ENCODE measurements at places on chromosomes 12 and 14.

GRCh38 chr12:19496219-19496878 lies 57.1 kb downstream of the AEBP2 start:
- DNase-seq, result no peak

DNA sequence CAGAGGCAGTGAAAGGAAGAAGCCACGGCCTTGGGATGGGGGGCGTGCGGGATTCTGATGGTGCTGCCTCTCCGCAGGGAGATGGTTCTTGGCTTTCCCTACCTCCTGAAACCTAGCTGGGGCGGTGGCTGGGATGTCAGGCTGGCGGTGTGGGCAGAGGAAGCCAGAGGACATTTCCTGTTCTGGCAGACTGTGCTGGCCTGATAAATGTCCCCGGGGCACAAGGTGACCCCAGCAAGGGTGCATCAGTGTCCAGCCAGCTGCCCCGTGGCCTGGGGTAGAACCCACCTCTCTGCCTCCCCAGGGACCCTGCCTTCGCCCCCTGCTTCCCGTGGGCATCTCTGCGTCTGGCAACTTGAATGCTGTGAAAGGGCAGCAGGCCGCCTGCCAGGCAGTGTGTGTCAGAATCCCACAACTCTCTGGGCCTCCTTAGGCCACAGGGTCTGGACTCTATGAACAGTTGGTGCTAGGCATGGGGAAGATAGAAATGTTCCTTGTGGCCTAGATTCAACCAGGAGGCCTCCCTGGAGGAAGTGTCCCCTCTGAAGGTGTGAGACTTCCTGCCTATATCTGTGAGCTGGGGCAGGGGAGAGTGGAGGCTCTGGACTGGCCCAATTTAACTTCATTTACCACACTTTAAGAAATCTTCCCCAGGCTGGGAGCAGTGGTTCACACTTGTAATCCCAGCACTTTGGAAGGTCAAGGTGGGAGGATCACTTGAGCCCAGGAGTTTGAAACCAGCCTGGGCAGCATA lies 4.9 kb downstream of the SH2B3 start:
- no peak for DNase-seq

- no peak for DNase-seq
These were observed 180.2 kb downstream of the TSPAN9 start for GRCh38 chr12:3257411-3257810.

DNA sequence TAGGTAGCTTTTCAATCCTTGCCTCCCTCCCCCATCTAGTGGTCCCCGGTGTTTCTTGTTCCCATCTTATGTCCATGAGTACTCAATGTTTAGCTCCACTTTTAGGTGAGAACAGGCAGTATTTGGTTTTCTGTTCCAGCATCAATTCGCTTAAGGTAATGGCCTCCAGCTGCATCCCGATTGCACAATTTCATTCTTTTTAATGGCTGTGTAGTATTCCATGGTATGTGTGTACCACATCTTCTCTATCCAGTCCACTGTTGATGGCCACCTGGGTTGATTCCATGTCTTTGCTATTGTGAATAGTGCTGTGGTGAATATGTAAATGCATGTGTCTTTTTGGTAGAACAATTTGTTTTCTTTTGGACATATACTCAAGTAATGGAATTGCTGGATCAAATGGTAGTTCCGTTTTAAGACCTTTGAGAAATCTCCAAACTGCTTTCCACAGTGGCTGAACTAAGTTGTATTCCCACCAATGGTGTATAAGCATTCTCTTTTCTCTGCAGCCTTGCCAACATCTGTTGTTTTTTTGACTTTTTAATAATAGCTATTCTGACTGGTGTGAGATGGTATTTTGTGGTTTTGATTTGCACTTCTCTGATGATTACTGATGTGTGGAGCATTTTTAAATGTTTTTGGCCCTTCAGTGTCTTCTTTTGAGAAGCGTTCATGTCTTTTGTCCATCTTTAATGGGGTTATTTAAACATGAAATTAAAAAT lies 34.2 kb upstream of the ASPG start:
- DNase-seq, result no peak

DNA sequence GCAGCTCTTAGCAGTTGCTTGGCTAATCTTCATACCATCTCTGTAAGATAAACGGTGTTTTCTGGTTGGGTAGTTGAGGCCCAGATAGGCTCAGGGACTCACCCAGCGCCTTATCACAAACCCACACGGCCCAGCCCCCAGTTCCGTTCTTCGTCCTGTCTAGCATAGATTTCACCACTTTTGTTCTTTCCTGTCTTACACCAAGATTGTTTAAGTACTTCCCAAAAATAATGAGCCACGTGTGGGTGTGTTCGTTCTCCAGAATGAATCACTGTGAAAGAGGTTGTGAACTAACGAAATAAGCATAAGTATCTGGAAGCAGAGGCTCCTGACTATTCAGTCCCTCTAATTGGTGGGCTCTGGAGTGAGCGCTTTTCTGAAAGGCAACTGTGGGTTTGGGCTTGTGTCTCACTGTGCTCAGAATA lies 21.4 kb downstream of the ACVR1B start:
- DNase-seq, result no peak

GRCh38 chr12:55982319-55982936 lies 8.6 kb downstream of the RAB5B start:
- DNase-seq, result no peak

DNA sequence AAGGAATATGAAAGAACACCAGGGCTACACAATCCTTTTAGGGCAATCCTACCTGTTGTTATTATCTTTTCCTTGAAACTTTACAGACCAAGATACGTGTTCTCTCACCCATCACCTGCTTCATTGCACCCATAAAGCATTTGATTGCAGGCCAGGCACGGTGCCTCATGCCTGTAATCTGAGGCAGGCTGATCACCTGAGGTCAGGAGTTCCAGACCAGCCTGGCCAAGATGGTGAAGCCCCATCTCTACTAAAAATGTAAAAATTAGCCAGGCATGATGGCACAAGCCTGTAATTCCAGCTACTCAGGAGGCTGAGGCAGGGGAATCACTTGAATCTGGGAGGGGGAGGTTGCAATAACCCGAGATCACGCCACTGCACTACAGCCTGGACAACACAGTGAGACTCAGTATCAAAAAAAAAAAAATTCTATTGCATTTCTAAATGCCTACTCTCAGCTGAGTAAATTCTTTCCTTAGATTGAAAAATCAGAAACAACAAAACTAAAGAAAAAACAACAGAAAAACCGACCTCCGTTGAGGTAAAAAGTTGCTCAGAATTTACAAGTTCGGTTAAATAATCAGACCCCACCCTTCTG lies 183.7 kb upstream of the TMEM132C start:
- DNase-seq, result no peak

DNA sequence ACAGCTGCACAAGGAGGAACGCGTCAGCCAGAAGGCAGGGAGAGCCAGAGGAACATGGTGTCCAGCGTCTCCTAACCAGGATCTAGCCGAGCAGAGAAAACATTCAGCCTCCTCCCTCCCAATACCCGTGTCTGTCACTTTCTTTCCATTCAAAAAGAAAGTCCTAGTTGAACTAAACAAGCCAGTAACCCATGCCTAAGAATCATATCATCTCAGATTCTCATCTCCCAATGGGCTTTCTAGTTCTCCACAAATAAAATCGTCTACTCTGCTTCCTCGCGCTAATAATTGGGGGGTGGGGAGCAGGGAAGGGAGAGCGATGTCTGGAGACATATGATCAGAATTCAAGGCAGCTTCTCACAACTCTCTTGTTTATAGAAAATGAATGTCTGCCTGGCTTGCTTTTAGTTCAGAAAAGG lies 7.4 kb downstream of the NKX2-1 start:
- no peak for DNase-seq
